GM03348 (cell line): ENCODE measurements at places on chromosomes 7 and 10.

DNA sequence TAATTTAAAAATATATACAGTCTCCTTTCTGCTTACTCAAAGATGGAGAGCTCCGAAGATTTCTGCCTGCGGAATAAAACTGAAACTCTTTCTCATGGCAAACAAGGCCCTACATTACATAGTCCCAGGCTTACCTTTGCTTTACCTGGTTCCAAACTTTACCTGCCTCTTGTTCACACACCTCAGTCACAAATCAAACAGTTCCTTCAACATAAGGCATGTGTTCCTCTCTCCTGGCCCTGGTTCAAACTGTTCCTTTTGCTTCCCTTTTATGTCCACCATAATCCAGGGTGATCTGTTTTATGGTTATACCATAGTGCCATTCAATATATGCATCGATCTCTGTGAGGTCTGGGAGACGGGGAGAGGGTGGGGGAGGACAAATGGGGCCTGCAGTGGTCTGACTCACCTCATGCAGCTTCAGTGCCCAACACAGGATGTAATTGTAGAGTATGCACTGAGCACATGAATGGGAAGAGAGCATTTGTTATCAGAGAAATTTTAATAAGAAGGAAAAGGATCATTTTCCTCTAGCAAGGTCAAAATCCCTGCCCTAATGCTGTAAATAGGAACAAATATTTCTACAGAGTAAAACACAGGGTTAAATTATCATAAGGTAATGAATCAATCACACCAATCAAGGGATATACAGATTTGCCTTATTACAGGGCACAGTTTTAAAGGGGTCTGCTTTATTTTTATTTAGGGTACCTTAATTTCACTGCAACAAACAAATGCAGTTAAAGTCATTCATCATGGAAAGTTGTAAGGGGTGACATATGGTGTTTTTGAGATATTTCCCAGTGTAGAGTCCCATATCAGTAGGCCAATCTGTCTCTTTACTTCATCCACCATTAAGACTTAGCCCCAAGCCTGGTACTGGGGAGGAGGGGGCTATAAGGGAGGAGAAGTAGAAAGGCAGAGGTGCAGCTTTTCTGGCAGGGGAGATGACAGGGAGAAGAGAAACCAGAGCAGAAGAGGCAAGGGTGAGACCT is 88.8 kb upstream of the PDE1C start:
- no peak for DNase-seq

GRCh38 chr10:16832351-16833080 is 15.3 kb upstream of the RSU1 start:
- DNase-seq: peak; percentile 74

DNA sequence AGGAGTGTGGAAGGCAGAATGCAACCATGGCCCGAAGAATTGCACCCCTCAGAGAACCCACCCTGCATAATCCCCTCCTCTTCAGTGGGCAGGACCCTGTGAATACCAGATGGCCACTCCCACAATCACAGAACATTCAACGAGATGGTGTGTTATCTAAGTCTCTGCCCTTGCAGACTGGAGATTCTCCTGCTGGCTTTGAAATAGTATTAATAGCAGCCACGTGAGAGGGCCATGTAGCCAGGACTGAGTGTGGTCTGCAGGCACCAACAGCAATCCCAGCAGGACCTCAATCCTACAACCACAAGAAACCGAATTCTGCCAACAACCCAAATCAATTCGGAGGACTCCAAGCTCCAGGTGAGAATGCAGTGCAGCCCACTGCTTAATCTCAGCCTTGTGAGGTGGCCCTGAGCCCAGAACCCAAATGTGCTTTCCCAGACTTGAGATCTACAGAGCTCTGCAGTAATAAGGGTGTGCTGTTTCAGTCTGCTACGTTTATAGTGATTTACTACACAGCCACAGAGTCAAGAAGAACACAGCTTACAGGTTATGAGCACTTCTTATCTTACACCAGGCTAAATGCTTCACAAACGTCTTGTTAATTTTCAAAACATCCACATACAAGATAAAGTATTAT is 72.1 kb downstream of the VOPP1 start:
- DNase-seq: no peak

DNA sequence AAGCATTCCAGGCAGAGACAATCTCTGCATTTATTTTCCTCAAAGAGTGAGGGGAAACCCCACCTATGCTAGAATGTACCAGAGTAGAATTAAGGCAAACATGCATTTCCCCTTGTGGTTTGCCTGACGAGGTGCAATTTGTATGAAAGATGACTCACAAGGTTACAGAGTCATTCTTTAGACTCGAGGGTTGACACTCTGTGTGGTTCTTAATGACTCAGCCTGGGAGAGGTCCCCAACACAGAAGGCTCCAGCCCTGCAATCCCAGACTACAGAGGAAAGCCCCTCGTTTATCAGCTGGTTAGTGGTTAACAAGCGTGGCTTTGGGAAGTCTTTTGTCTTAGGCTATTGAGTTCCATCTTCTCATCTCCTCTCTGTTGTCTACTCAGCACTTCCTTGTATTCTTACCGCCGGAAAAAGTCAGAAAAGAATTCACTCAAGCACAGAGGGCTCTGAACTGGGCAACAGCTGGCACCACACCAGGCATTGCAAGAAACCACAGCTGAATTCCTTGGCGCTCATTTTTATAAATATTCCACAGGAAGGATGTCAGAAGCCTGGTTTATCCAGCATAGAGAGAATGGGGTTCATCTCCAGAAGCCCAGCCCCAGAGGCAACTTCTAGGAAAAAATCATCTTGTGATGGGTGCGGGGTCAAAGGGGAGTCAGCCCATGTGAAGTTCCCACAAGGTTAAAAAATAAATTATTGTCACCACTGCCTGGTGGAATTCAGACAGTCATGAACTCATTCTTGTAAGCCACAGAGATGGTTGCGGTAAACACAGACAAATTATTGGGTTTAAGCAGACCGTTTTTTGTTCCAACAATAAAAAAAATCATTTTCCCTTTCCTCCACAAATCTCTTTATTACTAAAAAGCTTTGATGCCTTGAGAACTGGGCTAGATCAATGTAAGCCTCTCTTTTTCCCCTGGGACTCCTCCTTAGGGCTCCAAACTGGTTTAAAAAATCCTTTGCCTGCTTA is 24.5 kb upstream of the SVIL start:
- peak; percentile 90 for DNase-seq

GRCh38 chr7:107210400-107210799 is 41.6 kb downstream of the HBP1 start:
- no peak for DNase-seq

DNA sequence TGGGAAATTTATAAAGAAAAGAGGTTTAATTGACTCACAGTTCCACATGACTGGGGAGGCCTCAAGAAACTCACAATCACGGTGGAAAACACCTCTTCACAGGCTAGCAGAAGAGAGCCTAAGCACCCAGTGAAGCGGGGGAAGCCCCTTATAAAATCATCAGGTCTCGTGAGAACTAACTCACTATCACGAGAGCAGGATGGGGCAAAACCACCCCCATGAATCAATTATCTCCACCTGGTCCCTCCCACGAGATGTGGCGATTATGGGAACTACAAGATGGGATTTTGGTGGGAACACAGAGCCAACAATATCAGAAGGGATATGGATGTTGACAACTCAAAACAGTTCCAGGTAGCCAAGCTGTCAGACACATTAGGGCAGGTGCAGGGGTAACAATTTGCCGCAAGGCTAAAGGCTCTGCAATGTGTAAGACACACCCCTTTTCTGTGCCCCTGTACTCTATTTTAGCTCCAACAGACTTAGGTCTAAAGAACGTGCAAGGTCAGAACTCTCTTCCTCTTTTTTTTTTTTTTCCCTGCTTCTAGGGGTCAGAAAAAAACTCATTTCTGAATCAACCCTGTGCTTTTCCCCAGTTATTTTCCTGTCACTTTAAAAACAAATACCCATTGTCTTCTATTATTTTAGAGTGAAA is 30.7 kb upstream of the RBM20 start:
- no peak for DNase-seq

DNA sequence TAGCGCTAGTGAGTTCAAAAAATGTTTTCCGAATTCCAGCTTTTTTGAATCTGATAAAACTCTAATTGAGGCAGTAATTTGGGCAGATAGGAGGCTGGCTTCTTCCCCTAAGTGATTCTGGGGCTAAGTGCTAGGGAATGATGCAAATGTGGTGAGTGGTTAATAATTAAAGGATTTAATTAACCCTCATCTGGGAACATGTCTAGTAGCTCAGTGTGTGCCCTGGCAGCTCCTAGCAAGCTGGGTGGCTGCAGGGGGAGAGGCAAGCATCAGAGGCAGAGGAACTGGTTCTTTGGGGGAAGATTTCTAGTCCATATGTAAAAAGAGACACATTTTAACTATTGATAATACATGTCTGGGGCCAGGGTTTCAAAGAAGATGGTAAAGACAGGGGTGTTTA is 354.5 kb downstream of the WDR11 start:
- DNase-seq: no peak

DNA sequence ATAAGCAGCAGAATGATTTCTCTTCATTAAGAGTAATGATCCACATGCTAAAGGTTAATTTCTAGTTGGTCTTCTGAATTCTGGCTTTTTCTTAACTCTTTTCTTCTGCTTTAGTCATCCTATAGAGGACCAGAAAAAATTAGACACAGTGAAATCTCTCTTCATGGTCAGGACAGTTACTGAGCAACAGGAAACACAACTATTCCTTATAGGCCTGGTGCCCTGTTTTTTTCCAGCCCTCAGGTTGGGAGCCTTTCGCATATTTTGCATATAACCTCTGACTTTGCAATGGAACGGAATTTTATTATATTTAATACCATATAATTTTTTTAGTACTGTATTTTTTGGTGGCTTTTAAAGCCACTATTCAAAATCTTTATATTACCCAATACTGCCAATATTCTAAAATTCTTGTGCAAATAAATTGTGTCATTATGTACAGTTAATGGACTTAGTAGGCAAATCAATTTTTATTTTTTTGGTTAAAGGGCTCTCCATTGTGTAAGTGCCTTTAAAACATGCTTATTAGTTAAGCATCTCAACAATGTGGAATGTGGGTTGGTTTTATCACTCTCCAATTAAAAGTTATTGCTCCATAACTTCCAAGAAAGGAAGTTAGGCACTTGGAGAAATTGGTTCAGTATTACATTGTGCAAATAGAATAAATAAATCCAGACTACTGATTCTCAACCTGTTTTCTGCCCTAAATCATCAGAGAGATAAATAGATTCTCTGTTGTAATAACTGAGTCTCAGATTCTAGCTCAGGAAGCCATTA is 22.5 kb downstream of the ARL4A start:
- peak; percentile 77 for DNase-seq

GRCh38 chr7:112596260-112596659 is 115.5 kb downstream of the LSMEM1 start:
- peak; percentile 18 for DNase-seq

DNA sequence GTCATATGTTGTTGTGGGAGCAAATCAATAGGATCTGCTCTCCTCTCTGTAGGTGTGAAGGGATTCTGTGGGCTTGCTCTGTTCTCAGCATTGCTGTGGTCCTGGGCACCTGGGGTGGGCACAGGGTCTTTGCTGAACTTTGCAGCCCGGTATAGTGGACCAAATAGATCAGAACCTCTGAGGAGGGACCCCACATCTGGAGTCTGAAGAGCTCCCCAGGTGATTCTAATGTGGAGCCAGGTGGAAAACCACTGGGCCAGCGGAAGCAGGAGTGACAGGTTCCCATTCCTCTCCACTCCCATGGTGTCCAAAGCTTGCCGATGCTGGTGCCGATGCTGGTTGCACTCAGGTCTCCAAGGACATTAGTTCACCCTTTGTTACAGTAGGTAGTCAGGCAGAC is 257.2 kb downstream of the GLRX3 start:
- DNase-seq: no peak

DNA sequence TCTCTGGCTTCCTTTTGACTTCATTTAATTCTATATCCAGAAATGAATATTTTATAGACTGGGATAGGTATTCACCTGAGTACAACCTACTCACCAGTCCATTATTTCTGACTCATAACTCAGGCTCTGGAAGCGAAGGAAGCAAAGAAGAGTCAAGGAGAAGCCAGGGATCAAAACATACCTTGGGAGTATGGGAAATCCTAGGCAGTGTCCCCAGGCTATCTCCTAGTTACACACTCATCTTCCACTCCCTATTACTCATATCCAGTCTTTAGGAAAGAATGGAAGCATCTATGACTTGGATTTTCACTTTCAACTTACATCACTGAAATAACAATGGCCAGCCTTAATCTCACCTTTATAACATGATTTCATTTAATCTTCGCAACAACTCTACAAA is 40.9 kb upstream of the ELAPOR2 start:
- DNase-seq: no peak

DNA sequence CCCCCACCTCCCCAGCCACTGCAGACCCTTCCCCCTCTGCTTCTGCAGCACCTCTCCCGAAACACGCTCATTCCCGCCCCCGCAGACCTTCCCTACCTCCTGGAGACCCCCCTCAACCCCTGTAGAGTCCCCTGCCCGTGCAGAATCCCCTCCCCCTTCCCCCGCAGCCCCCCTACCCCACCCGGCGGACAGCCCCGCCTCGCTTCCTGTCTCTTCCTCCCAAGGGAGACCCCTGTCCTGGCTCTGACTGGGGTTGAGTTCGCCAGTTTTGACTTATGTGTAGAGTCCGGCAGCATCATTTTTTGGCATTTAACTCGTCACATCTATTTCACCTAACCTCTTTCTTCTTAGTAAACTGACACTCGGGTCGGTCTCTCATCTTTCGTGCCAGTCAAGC is 54.0 kb downstream of the ALOX5 start:
- DNase-seq: no peak

- no peak for DNase-seq
Observed at GRCh38 chr7:77702513-77702912, 6.3 kb downstream of the RSBN1L start.
